ENCODE measurements at places on chromosomes 13 and 19.

DNA sequence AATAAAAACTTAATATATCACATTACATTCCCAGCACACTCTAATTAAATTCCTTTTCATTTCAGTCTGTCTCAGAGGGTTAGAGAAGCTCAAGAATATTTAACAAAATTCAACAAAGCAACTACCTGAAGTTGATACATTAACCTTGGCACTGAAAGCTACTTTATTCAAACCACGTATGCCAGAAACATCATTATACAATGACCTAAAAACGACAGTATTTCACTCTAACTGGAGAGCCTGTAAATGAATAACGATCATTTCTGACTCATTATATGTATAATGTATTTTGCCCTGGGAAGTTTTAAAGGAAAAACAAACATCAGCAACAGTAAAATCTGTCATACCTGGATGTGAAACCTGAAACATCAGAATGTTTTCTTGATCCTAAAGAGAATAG is 270.1 kb downstream of the SLITRK5 start:
- no peaks in the 10 kb centered on the region for H3K4me1 ChIP-seq
- H3K36me3 ChIP-seq = no peaks in the 10 kb centered on the region
- no peak overlapping the region for H3K27ac ChIP-seq
- H3K4me3 ChIP-seq = no peak overlapping the region
- H3K27me3 ChIP-seq = no peaks in the 10 kb centered on the region

- H3K36me3 ChIP-seq = no peaks in the 10 kb centered on the region
- no peak overlapping the region for H3K27ac ChIP-seq
- peaks cover 46% of the 10 kb centered on the region for H3K27me3 ChIP-seq
- no peaks in the 10 kb centered on the region for H3K4me1 ChIP-seq
- ATAC-seq = no peak
Measured at GRCh38 chr19:29769997-29770396, 41.8 kb upstream of the CCNE1 start.

DNA sequence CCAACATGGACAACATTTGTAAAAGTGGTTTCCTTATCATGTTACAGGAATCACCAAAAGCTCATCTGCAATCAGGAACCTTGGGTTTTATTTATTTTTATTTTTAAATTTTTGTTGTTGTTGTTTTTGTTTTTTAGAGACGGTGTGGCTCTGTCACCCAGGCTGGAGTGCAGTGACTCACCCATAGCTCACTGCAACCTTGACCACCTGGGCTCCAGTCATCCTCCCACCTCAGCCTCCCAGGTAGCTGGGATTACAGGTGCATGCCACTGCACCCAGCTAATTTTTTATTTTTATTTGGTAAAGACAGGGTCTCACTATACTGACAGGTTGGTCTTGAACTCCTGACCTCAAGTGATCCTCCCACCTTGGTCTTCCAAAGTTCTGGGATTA is 13.6 kb upstream of the SERP2 start:
- H3K4me3 ChIP-seq = no peak overlapping the region
- no peak for ATAC-seq
- H3K27ac ChIP-seq = no peak overlapping the region
- H3K4me1 ChIP-seq = peaks cover 6% of the 10 kb centered on the region
- no peaks in the 10 kb centered on the region for H3K27me3 ChIP-seq

GRCh38 chr19:12646551-12646950 is 20.0 kb downstream of the MAN2B1 start:
- ATAC-seq = no peak
- no peaks in the 10 kb centered on the region for H3K27me3 ChIP-seq
- no peak overlapping the region for H3K4me3 ChIP-seq

GRCh38 chr13:98693756-98694155 is 58.7 kb downstream of the SLC15A1 start:
- no peak for ATAC-seq
- H3K27me3 ChIP-seq = peaks cover 24% of the 10 kb centered on the region
- H3K4me3 ChIP-seq = no peak overlapping the region
- no peaks in the 10 kb centered on the region for H3K4me1 ChIP-seq
- no peak overlapping the region for H3K27ac ChIP-seq

GRCh38 chr19:35329323-35329722 is 336 bp downstream of the CD22 start:
- peak overlapping the region; percentile 78 for H3K4me3 ChIP-seq
- peaks cover 30% of the 10 kb centered on the region for H3K36me3 ChIP-seq
- H3K4me1 ChIP-seq = peaks cover 81% of the 10 kb centered on the region

DNA sequence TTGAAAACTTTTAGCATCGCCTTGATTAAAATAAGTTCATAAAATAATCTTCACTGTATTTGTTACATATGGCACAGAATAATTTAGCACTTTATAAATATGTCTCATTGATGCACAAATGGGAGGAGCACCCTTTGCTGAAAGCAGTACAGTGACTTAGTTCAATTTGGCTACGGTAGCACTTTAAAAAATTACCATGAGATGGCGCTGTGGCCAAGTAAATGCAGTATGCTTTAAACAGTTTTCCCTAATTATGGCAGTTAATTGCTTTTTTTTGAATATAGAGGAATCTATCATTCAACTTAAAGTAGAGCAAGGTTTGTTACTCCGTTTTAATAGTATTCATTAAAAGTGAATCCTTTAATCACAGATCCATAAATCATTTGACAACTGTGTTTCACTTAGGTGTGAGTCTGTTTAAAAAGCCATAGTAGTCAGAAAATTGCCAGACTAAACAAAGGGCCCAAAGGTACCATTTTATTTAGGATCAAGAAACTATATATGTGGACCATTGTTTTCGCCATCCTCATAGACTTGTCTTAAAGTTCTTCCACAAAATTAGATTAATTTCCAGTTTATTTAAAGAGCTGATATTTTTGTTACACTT is 34.7 kb upstream of the ESD start:
- ATAC-seq = no peak
- H3K4me3 ChIP-seq = no peak overlapping the region
- no peaks in the 10 kb centered on the region for H3K36me3 ChIP-seq
- no peaks in the 10 kb centered on the region for H3K4me1 ChIP-seq

DNA sequence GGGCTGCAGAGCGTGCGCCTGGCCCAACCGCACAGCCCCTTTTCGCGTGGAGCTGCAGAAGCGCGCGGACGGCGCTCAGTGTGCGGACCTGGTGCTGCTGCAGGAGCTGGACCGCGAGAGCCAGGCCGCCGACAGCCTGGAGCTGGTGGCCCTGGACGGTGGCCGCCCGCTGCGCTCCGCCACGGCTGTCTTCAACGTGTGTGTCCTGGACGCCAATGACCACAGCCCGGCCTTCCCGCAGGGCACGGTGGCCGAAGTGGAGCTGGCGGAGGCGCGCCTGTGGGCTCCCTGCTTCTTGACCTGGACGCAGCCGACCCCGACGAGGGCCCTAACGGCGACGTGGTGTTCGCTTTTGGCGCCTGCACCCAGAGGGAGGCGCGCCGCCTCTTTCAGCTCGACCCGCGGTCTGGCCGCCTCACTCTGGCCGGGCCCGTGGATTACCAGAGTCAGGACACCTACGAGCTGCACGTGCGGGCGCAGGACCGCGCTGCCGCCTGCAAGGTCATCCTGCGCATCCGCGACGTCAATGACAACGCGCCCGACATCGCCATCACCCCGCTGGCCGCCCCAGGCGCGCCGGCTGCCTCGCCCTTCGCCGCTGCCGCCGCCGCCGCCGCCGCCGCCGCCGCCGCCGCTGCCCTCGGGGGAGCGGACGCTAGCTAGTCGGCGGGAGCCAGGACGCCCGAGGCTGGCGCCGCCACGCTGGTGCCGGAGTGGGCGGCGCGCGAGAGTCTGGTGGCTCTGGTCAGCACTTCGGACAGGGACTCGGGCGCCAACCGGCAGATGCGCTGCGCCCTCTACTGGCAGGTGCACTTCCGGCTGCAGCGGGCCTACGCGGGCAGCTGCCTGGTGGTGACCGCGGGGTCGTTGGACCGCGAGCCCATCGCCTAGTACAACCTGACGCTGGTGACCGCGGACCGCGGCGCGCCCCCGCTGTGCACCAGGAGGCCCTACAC is 172.2 kb downstream of the OLFM4 start:
- no peaks in the 10 kb centered on the region for H3K27me3 ChIP-seq
- H3K27ac ChIP-seq = no peak overlapping the region
- no peak overlapping the region for H3K4me3 ChIP-seq
- ATAC-seq = no peak
- no peaks in the 10 kb centered on the region for H3K36me3 ChIP-seq
- H3K4me1 ChIP-seq = no peaks in the 10 kb centered on the region

DNA sequence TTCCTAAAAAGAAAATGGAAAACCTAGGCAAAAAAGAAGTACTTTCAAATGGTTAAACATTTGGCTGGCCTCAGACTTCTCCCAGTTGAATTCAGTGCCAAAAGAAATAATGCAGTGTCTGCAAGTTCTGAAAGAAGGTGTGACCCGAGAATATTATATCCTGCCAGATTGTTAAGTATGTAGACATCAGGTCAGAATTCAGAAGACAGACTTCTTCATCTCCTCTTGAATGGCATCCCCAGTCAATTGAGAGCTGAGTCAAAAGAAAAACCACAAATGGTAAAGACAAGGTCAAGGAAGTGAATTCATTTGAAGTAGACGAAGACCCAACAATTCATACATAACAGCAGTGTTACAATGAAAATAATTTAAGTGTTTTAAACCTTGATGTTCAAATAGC is 194.5 kb downstream of the NBEA start:
- H3K27ac ChIP-seq = no peak overlapping the region
- H3K4me1 ChIP-seq = no peaks in the 10 kb centered on the region
- no peaks in the 10 kb centered on the region for H3K36me3 ChIP-seq
- no peak for ATAC-seq
- H3K4me3 ChIP-seq = no peak overlapping the region
- no peaks in the 10 kb centered on the region for H3K27me3 ChIP-seq

Data from stimulated activated memory B cell treated with anti-CD40 and anti-IgM and Interleukin-4, amounts not matched to agents 10 μg/mL and 1 μg/mL and 100 μg/mL, for 72 hours (primary cell).